Fibroblast of skin of left quadriceps (primary cell): ENCODE measurements at places on chromosomes 12 and 14.

GRCh38 chr12:124480469-124481256 is 86.7 kb downstream of the NCOR2 start:
- DNase-seq: no peak

DNA sequence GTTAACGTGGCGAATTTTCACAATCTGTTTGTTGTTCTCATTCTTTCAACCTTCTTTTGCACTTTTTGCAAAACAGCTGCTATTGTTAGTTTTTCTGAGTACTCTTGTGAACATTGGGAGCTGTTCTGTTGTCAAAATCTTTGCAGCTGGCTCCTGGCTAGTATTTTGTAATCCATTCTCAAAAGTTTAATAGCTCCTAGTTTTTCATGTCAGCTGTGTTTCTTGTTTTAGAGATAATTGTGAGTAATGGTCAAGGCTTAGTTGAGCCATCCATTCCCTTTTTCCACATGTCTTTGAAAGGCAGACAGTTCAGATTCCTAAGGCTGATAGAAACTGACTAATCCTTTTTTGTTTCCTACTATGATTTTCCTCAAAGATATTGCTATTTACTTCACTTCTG is 39.1 kb upstream of the CRADD start:
- peak; percentile 30 for DNase-seq

- no peak for DNase-seq
Measured at GRCh38 chr14:85085981-85086380, 444.0 kb upstream of the FLRT2 start.

- no peak for DNase-seq
Measured at GRCh38 chr14:91127401-91127801, 13.5 kb downstream of the DGLUCY start.

DNA sequence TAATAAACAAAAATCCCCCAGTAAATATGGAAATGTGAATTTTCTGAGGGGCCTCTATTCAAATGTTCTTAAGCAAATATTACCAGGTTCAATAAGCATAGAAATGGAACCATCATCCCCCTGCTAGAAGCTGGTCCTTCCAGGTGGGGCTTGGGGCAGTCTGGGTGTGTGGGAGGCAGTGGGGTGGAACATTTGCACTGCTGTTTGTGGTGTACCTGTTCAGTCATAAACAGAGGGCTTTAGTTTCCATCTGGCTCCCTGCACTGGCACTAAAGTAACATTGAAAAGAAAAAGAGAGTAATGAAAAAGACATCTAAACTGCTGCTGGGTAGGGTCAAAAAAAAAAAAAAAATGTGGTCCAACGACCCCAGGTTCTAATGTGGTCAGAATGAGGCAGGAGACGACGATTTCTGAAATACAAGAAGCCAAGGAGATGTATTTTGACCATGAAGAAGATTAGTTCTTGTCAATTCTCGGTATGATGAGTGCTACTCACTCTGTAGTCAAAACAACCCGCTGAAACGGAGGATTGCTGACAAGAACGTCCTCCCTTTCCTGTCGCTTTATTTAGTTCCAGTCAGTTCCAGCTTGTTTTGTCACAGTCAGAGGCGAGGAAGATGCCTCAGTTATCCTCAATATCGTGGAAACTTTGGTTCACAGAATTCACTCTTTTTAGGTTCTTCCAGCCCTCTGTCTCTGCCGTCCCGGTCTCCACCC is 44.2 kb upstream of the MANSC4 start:
- no peak for DNase-seq

- no peak for DNase-seq
Measured at GRCh38 chr14:73238941-73239340, 1.6 kb downstream of the PAPLN start.

- no peak for DNase-seq
Measured at GRCh38 chr12:6324936-6325750, 14.7 kb downstream of the PLEKHG6 start.
